ENCODE measurements at places on chromosomes 6 and 20.

GRCh38 chr20:19502169-19502568, 255.9 kb upstream of the RIN2 start:
- no peak for DNase-seq

- no peak for DNase-seq
Measured at GRCh38 chr6:90790058-90790457, 203.2 kb upstream of the MAP3K7 start.

- DNase-seq = no peak
Measured at GRCh38 chr6:120395330-120395729, 939.0 kb downstream of the TBC1D32 start.

- no peak for DNase-seq
Measured at GRCh38 chr20:43540673-43541060, 18.2 kb upstream of the SGK2 start.

GRCh38 chr6:168025831-168026710, 28.6 kb downstream of the KIF25 start:
- no peak for DNase-seq

- no peak for DNase-seq
Measured at GRCh38 chr20:36128463-36129159, 25.9 kb upstream of the EPB41L1 start.

DNA sequence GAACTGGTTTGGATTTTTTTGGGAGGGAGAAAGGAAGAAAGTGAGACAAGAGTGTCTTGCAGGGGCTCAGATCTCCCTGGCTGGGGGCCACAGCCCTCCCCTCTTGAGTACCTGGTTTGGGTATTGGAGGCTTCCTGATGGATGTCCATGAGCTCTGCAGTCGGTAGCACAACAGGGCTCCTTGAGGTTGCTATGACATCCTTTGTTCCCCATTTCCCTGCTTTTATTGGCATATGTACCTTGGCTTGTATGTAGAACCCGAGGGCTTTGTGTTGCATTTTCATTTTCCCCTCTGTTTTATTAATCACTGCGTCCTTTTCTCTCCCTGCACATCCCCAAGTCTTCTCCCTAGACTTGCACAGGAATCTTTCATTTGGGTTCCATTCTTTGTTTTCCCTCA, 355.5 kb upstream of the TSHZ2 start:
- DNase-seq = no peak

DNA sequence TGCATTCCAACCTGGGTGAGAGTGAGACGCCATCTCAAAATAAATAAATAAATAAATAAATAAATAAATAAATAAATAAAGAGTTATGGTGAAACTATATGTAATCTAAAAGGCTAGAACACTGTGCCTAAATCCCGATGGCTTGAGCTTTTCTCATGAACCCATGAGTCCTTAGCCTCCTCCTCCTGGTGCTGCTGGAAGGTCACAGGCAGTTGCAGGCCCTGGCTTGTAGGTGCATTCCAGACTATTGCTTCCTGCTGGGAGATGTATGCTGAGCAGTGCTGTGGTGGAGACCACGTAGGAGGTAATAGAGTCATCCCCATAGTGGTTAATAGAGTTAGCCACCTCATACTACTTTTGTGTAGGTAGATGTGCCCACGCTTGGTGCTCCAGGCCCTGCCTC, 12.5 kb downstream of the PTK7 start:
- no peak for DNase-seq

DNA sequence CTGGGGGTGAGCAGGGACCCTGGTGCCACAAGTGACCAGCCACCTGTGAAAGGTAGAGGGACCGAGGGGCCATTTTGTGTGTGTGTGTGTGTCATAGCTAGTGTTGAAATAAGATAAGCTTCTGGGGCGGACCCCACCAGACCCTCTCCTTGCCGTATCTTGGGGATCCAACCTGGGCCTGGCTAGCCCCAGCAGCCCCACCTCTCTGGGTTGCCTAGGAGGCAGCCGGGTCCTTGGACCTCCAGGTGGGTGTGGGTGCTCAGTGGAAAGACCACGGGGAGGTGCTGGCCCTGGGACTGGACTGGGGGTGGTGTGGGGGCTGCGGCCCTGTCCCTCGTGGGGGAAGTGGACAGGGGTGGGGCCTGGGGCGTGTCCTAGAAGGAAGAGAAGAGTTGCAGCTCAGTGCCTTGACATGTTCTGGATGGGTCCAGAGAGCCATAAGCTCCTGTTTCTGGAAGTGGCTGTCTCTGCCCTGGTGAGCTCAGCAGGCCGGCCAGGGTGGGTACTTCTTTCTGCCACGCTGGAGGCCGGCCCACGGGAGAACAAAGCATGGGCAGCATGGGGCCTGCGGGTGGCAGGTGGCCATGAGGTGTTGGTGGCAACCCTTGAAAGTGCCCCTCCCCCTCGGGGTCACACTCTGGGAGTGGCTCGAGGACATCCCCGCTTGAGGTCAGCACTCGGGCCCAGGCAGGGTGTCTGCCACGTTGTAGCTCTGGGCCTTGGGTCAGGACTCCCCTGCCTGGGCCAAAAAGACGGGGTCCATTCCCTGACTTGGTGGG, 8.4 kb downstream of the RBBP8NL start:
- DNase-seq = no peak

DNA sequence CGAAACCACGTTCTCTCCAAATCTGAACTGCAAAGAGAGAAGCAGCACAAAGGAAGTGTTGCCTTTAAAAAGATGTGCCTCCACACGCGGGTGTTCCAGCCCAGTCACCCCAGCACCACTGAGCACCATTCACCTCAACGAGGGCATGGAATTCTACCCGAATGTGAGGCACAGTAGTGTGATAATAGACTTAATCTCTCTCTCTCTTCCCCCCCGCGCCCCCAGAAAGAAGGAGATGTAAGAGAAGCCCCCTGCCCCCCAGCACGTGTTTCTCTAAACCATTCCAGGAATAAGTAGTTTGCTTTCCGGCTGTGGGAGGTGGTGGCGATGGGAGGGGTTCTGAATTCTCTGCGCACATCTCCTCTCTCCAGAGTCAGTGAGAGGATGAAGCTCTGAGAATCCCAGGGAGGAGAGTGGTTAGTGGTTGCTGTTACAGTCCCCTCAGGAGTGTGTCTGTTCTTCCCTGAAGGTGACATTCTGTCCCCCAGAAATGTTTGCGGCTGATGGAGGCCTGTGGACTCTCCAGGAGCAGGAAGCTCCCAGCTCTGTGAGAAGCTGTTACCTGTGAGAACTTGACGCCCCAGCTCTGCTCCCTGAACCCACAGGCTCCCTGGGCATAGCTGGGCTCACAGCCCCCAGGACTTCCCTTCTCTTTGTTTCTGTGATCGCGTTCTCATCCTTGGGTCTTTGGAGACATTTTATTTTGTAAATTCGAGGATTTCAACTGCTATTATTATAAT, 23.5 kb upstream of the IRF4 start:
- DNase-seq = no peak

DNA sequence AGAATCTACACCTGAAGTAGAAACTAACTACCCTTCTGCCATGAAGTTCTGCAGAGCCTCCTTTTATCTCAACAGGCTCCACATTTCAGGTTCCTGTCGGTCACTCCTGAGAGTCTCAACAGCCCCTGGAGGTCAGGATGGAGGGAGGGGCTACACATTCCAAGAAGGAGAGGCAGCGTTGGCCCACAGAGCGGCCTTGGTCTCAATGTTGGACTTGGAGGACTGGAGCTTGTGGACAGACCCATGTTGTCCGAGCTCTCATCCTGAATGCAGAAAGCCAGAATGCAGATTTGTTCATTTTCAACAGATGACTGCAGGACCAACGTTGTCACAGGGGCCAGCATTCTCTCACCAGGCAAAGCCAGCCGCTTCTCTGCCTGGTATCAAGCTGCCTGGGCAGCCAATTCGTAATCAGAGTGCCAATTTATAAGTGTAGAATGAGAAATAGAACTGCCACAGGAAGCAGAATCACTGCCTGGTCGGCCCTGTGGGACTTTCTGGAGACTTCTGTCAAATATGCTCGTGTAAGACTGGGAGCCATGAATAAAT, 212.5 kb upstream of the SNX9 start:
- no peak for DNase-seq

GRCh38 chr6:157984686-157985225, 3.1 kb downstream of the SYNJ2 start:
- peak; percentile 41 for DNase-seq

GRCh38 chr6:81031416-81031815, 721.1 kb downstream of the TENT5A start:
- DNase-seq = no peak

- DNase-seq = no peak
Measured at GRCh38 chr6:132661906-132662305, 2.9 kb upstream of the TAAR1 start.

DNA sequence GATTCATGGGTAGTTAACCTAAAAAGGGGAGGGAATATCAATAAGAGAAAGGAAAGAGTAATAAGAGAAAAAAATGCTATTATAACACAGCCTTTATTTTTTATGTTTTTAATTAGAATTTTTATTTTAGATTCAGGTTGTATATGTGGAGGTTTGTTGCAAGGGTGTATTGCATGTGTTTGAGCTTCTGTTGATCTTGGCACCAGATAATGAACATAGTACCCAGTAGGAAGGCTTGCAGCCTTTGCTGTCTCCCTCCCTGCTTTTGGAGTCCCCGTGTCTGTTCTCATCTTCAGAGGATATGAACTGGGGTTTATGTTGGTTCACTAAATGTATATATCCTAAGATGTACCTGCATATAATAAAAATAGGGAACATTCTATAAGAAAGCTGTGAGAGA, 250.0 kb downstream of the UST start:
- no peak for DNase-seq

- no peak for DNase-seq
Measured at GRCh38 chr6:141548966-141549365, 583.8 kb upstream of the GJE1 start.

- DNase-seq = no peak
Measured at GRCh38 chr6:2497922-2498623, 252.6 kb downstream of the MYLK4 start.

- DNase-seq = no peak
Measured at GRCh38 chr6:121890307-121890910, 455.0 kb downstream of the GJA1 start.

- no peak for DNase-seq
Measured at GRCh38 chr6:129393654-129394053, 316.3 kb downstream of the ARHGAP18 start.

- no peak for DNase-seq
Measured at GRCh38 chr6:116542426-116542825, 3.1 kb downstream of the TRAPPC3L start.

- no peak for DNase-seq
Measured at GRCh38 chr6:372336-372911, 19.1 kb upstream of the IRF4 start.

DNA sequence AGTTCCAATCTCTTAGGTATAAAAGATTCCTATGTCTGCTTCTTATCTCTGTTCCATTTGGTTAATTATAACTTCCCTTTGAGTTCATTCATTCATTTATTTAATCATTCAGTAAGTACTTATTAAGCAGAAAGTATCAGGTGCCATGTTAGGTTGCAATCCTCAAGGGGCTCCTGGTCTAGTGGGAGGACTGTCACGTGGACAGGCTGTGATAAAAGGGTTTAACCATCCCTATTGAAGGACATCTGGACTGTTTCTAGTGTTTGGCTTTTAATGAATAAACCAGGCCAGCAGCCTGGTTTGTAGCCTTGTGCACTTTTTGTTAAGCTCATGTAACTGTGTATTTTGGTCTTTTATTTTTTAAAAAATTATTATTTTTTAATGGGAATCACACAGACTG, 162.1 kb upstream of the OGFRL1 start:
- no peak for DNase-seq

DNA sequence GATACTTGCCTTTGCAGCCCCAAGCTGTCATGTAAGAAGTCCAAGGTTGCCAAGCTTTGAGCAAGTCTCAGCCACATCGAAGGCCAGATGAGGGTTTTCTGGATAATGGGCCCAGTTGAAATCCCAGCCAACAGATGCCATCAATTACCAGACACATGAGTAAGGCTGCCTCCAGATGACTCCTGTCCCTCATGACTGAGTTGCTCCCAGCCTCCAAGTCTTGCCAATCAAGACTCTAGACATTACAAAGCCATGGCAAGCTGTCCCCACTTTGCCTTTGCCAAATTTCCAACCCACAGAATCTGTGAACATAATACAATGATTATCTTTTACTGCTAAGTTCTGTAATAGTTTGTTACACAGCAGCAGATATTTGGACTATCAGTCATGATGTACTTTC, 76.8 kb upstream of the ARMC2 start:
- DNase-seq = no peak

DNA sequence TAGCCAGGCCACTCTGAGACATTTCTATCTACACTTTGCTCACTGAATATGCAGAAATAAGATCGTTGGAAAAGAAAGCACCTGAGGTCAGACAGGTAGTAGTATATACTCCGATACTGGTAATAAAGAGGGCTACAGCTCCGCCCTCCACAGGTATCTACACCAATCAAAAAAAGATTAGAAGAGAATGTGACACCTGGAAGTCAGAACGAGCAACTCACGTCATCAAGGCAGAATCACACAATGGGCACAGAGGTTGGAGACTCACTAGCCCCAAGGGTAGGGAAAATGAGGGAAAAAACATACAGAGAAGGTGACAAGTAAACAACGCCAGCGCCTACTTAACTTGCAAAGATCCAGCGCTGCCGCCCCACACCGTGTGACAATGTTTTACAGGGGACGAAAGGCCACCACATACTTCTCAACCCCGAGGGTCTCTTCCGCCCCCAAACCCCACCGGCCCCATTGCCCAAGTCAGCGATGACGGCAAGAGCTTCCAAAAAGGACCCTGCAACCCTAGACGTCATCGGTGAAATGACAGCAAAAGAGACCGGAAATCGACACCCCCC, 653 bp downstream of the LMBRD1 start:
- DNase-seq = peak; percentile 63

DNA sequence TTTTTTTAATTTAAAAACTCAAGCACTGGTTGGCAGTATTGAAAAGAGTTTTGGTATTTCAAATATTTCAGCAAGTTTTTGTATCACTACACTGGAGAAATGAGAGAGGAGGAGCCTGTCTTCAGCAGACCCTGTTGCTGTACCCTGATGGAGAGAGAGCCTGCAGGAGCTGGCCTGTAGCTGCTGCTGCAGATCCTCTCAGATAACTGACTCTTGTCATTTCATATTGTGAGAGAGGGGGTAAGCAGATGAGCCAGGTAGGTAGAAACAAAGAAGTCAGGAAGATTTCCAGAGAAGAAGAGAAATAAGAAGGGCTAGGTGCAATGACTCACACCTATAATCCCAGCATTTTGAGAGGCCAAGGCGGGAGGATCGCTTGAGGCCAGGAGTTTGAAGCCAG, 64.1 kb upstream of the TBC1D7 start:
- DNase-seq = no peak

- DNase-seq = no peak
Measured at GRCh38 chr6:112190164-112190563, 64.2 kb downstream of the LAMA4 start.

DNA sequence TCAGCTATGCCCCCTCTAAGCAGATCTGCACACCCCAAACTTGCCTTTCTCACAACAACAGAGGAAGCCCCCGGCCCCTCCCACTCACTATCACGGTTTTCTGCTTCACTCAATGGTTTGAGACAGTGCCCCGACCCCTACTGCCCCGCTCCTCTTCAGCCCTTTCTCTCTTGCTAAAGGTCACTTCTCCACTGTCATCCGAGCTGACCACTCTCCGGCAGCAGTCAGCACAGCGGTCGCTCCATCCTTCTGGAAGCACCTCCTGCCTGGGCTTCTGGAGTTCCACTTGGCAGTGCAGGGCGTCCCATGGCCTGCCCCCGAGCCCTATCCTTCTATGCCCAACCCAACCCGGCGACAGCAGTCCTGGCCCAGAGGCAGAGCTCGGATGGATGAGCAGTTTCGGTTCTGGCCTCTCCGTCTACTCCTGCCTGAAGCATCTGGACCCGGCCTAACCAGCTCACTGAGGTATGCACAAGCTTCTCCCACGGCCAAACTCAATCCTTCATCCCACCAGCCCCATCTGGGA, 4.1 kb downstream of the CTSZ start:
- no peak for DNase-seq
